ENCODE measurements at places on chromosomes 12 and 14.

DNA sequence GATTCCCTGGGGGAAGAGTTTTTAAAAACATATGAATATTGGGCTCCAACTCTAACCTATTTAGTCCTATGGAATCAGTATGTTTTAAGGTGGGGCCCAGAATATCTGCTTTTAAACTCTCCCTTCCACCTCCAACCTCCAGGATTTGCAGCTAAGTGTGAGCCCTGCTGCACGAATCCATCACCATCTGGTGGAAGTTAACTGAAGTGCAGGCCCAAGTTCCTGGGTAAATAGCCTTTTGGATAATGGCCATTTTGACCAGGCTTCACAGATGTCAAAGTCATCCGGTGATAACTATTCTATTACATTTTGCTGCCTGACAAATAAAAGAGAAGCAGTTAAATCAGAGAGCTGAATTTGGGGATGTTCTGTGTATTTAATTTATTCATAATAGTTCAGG lies 58.1 kb upstream of the RMST start:
- peak; percentile 0 for DNase-seq

GRCh38 chr12:97061171-97061570 lies 154.1 kb downstream of the NEDD1 start:
- no peak for DNase-seq

GRCh38 chr12:127774828-127775227 lies 492.1 kb upstream of the TMEM132C start:
- DNase-seq, result no peak

- DNase-seq, result no peak
These were observed 168.5 kb upstream of the ATP2B1 start for GRCh38 chr12:89877136-89877535.

GRCh38 chr12:122352394-122352793 lies 70.1 kb downstream of the CLIP1 start:
- DNase-seq, result no peak

DNA sequence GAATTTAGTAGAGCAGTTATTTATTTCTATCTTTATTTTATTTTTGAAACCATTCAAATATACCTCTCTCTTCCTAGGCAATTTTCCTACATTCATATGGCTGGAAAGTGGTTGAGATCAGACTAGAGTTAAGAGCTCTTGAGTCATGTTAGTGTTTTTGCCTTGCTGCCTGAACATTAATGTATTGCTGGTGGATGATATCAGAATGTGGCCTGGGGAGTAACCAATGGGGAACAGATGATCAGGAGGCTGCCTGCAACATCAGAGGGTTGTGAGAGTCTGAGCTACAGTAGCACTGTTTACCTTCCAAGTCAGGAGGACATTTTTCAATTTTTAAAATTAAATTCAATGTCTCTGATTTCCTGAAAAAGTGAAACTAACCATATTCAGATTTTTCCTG lies 166.3 kb upstream of the TRHDE start:
- DNase-seq, result no peak

GRCh38 chr14:64979336-64980074 lies 7.2 kb upstream of the FNTB start:
- DNase-seq, result no peak

DNA sequence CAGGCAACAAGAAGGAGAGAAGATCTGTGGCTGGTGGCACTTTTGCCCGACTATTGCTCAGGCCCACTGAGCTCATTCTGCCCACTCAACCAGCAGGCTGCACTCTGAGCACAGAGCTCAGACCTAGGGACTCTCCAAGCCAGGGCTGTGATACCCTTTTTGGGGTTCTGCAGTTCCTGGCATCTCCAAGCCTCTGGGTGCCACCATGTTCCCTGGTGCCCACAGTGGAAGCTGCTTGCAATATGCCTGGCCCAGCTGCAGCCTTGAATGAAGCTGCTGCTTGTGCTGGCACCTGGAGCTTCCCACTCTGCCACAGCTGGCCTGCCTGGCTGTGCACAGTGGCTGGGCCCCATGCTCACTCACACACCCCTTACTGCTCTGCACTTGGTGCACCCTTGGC lies 236.1 kb downstream of the ADGRD1 start:
- no peak for DNase-seq

DNA sequence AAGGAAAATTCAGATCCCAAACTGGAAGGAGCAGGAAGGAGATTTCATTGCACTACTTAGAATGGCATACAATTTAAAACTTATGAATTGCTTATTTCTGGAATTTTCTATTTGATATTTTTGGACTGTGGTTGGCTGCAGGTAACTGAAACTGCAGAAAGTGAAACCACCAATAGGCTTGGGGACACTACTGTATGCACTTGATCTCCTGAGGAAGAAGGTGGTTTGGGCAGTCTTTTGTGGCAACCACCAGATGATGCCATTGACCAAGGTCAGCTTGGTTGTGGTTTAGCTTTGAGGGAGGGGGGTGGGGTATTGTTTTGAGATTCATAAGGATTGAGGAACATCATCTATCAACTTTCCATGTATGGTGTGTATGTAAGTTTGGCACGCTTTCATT lies 209.5 kb upstream of the STXBP6 start:
- no peak for DNase-seq

DNA sequence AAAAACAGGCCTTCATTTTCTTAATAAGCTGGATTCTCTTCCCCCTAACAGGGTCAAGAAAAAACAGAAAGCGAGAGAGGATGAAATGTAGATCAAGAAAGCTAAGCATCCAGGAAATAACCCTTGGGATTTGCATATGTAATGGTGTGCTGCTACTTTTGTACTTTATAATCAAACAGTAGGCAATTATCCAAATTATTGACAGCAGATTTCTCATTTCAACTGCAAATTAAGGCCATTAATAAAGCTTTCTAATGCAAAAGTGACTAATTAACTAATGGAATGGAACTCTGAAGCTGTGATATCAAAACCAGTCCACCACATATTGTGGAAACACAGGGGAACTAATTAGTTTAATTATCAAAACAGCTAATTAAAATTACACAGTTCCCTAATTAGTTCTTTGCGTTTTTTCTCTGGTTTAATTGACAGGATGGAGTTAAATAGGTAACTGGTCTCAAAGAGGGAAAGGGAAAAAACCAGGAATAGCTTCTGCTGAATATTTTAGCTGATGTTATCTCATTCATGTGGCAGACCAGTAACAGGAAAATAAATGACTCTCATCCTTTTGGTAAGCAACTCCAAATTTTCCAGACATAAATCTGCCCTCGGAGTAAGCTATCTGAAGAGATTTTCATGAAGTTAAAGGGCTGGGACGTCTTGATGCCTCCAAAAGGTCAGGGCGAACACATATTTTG lies 182.7 kb upstream of the LMO3 start:
- no peak for DNase-seq

DNA sequence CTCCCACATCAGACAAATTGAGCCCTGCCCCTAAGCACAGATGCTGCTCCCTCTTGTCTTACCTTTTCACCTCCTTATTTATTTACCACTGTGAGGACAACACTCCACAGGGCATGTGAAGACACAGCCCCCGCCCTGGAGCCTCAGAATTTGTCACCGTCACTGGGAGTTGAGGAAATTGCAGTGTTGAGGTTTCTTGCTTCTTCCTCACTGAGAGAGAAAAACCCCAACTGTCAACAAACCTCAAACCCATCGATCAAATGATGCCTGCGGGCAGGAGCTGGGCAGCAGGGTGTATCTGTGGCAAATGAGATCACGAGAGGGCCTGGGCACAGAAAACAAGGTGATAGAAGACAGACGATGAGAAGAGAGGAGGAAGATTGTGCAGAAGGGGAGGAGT lies 30.5 kb upstream of the PLEKHG3 start:
- DNase-seq, result no peak

- DNase-seq, result no peak
These were observed 427.8 kb downstream of the BTG1 start for GRCh38 chr12:91717804-91718203.

DNA sequence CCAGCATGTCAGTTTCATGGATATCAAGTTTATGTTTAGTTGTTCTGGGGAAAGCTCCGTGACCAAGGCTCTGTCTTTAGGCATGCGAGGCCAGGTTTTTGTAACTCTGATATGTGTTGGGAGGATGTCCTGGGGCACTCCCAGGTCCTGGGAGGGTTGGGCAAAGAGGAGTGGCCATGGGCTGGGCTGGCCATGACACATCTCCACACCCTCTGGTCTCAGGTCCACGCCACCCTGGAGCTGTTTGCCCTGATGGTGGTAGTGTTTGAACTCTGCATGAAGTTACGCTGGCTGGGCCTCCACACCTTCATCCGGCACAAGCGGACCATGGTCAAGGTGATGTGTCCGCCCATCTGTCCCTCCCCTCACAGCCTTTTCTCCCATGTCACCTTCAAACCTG lies 46.4 kb downstream of the TPCN1 start:
- DNase-seq, result no peak

- no peak for DNase-seq
These were observed 299.4 kb downstream of the SLC16A7 start for GRCh38 chr12:59895166-59895775.

GRCh38 chr12:41224066-41224465 lies 35.9 kb downstream of the PDZRN4 start:
- DNase-seq, result no peak

- peak; percentile 66 for DNase-seq
These were observed 36.8 kb downstream of the PPTC7 start for GRCh38 chr12:110546339-110546738.

DNA sequence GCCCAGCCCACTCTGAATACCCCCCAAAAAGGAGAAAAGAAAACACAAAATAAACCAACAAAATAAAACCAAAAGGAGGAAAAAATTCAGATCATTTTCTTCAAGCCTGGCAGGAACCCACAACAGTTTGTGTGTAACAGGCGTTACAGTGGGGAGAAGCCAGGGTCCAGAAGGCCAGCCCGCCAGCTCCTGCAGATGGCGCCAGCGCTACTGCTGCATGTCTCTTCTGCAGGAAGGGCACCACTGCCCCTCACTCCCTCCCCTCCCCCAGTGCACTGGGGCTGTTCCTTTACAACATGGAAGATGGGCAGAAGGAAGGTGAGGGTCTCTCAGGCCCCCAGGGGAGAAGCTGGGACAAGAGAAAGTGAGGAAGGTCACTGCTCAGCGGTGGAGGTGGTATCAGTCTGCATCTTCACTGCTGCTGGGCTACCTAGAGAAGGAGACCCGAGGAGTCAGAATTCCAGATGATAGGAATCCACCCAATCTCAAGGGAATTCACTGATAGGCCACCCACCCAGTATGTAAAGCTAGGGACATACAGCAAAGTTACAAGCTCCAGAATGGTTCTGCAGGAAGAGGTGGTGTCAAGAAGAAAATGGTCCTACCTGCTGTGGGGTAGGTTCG lies 2.3 kb upstream of the NOP2 start:
- DNase-seq, result no peak

DNA sequence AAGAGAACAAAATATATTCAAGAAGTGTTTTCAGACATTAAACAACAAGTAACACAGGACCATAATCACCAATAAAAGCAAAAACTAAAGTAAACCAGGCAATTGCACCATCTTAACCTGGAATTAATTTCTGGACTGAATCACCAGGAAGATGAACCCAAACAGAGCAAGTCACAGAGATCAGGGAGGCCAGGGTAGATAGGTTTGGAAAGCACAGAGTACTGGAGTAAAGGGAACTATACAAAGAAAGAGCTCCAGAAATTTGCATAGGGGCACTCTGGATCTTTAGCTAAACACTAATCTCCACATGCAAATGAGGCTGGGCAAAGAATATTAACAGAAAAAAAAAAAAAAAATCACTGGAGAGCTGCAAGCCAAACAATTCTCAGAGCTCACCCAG lies 84.7 kb downstream of the NUAK1 start:
- DNase-seq, result no peak

DNA sequence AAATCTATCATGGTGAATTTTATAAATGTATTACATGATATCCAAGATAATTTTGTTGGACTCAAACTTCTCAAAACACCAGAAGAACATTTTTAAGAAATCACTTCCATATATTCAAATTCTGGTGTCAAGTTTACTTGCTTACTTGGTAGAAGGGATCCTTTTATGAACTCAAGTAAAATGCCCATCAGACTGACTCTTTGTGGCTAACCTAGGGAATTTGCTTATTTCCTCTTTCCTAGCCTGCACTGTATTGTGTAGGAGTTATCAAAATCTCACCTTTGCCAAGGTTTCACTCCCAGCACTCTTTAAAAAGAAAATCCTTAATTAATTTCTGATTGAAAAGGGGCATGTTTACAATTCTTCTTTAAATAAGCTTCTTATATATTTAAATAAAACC lies 196.5 kb downstream of the DUSP6 start:
- DNase-seq, result no peak

DNA sequence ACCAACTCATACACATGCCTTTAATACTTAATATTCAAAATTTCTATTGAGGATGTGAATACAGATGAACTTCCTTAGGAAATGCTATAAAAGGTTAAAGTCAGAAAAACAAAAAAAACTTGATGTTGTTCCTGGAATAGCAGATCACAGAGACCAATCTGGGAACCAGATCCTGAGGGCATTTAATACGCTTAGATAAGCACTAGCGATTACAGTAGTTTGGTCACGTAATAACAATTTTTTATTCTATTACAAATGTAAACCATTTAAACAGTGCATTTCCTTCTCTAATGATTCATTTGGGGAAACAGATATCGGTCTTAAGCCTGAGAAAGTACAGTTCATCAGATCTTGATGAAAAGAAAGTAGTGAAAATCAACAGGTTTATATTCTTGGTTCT lies 30.8 kb upstream of the ABCC9 start:
- DNase-seq, result no peak

DNA sequence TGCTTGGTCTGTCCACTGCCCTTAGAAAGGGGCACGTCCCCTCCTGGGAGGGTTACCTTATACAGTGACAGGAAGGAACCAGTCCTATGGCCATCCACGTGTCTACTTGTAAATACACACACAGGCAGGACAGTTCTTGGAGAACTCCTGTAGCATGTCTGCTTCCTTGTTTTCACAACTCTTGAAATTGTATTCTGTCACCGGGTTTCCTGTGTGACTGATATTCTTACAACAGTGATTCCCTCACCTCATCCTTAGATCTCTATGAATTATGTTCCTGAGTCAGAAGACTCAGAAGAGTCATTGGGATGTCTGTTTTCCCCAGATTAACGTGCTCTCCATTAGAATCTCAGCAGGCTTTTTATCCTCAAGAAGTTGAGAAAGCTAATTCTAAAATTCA lies 44.1 kb upstream of the DYNC1H1 start:
- no peak for DNase-seq

- no peak for DNase-seq
These were observed 1008.5 kb downstream of the NRXN3 start for GRCh38 chr14:79178719-79179118.

DNA sequence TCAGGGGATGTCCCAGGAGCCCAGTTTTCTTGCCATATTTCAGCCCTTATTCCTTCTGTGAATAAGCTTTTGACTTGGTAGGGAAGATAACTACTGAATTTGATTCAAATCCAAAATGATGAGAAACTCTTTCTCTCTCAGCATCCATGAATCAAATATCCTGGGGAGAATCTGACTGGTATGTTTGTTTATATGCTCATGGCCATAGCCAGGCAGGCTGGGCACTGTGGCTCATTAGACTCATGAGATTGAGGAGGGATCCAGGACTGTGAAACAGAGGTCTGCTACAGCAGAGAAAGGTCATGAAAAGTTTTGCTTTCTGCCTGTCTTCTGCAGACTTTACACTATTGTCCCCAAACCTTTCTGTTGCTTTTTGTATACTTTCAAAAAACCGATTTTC lies 346.4 kb upstream of the ATP2B1 start:
- no peak for DNase-seq

- DNase-seq, result no peak
These were observed 6.1 kb downstream of the ABCD2 start for GRCh38 chr12:39613525-39613924.

GRCh38 chr12:120290609-120291305 lies 946 bp downstream of the RNU4-2 start:
- DNase-seq, result no peak

- DNase-seq, result no peak
These were observed 20.2 kb downstream of the OR4N2 start for GRCh38 chr14:19823765-19824164.

GRCh38 chr12:27101290-27101689 lies 18.9 kb upstream of the C12orf71 start:
- no peak for DNase-seq

Measured in brain microvascular endothelial cell (primary cell).